ENCODE measurements at places on chromosomes 4 and X.

GRCh38 chrX:57900975-57901374, 9.3 kb downstream of the ZXDA start:
- DNase-seq: no peak

DNA sequence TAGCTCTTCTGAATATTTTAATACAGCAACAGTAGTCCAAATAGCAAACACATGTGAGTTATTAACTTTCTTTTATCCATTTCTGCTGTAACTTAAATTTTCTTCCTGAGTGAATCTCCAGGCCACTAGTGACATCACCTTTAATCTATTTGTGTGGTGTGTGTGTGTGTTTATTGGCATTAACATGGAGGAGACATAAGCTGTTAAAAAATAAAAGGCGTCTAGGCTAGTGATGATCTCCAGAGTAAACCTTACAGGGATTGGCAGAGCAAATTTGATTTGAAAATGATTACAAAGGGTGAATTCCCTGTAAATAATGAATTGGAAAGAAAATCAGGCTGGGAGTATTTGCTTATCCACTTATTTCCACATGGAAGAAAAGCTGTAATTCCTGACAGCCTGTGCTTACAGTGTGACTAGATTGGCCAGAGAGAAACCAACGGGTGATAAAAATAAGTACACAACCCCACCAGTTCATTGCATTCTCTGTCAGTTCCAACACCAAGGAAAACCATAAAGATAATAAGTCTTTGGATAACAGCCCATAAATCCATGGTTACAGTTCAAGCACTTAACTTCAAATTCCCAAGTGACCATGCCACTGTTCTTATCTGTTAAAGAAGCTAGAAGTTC, 186.1 kb downstream of the ENOX2 start:
- no peak for DNase-seq

DNA sequence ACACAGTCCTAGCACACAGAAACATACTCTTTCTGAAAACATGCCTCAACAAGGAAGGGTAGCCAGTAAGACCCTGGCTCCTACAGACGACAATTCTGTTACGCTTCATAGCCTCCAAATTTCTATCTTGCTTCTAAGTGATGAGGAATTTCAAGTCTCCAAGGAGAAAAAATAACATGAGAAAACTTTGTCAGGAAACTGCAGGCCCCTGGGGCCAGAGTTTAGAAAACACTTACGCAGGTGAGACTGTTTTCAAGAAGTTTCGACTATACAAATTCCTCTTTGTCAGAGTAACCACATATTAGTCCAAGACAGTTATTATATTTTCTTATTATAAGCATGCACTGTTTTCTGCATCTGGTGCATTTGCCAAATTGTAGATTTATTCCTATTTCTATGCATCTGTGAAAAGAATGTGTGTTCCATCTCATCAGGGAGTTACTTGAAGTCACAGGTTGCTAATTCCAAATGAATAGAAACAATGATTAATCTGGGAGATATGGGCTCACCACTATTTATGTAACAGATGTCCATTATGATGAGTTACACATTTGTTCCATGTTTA, 30.3 kb upstream of the HCCS start:
- no peak for DNase-seq

DNA sequence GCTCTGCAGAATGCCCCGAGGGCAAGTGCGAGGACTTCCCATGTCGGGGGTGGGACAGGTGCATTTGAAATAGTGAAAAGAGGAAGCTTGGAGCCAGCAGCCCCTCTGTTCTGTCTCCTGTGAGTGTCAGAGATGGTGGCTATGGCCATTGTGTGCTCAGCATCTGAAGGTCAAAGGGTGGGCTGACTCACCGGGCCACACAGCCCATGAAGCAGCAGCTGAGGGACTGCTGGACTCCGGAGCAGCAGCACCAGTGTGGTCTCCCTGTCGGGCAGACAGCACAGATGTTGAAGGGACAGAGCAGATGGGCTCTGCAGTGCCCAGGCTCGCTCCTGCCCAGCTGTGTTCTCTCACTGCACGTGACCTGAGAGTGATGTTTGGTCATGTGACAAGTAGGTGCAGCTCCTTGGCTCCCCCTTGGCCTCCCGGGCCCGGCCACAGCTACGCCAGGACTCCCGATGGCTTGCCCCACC, 53.5 kb downstream of the TBC1D14 start:
- DNase-seq: no peak

DNA sequence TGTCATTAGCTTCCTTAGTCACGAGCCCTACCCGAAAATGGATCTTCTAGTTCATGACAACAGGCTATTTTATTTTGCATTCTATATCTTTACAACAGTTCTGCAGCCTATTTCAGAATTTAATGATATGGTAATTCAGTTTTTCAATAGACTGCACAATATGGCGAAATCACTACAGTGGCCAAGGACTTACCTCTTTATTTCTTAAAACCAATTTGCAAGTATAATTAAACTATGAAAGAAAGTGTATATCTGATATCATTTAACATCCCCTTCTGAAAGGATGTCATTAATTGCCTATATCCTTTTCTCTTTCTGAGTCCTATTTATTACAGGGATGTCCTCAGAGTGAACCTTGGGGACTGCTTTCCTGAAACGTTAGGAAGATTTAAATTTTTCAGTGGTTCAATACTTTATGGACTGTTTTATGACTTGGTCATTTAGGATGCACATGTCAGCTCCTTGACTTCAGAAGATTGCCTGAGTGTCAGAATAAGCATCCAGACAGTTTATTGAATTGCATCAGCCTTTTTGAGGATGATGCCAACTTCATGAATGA, 190.8 kb upstream of the GEMIN8 start:
- no peak for DNase-seq
